HFFc6 (cell line): ENCODE measurements at places on chromosomes 3 and 15.

GRCh38 chr15:45285413-45285812, 33.4 kb downstream of the SLC28A2 start:
- no peak for DNase-seq

- peak; percentile 84 for DNase-seq
These were observed 65.5 kb downstream of the GALK2 start for GRCh38 chr15:49235446-49236124.

DNA sequence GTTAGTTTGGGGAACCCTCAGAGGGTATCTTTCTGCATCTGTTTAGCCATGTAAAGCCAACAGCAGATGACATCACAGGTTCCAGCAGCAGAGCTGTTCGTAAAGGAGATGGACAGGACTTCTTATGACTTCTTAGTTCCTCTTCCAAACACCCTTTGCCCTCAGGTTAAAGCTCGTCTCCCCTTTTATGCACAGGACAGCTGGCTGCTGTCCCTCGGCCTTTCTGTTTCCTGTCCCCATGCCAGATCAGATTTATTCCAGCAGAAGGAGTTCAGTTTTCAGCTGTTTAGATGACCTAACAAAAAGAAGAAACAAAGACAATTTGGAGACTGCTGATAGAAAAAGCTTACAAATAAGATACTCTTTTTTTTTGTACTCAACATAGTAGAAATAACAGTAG, 45.1 kb downstream of the SEC22A start:
- DNase-seq = no peak

DNA sequence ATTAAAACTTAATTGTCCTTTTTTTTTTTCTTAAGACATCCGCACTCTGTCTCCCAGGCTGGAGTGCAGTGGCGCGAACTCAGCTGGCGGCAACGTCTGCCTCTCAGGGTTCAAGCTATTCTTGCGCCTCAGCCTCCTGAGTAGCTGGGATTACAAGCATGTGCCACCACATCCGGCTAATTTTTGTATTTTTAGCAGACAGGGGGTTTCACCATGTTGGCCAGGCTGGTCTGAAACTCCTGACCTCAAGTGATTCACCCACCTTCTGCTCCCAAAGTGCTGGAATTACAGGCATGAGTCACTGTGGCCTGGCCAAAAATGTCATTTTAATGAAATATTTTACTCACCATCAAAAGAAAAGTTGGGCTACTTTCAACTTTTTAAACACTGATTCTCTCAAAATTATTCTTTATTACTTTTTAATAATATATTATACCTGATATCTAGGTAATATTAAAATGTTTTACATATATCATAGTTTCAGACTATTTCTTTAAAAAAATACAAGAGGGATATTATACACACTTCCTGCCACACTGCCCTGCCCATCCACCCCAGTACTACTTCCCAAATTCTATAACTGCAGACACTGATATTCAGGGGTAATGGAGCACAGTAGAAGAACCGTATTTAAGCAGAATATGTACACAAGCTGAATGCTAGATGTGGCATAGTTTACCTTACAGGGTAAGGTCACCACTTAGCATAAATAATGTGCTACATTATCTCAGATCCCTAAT, 723.9 kb upstream of the ZNF385D start:
- no peak for DNase-seq

- DNase-seq = no peak
These were observed 238.5 kb upstream of the ROBO1 start for GRCh38 chr3:80006315-80006714.

DNA sequence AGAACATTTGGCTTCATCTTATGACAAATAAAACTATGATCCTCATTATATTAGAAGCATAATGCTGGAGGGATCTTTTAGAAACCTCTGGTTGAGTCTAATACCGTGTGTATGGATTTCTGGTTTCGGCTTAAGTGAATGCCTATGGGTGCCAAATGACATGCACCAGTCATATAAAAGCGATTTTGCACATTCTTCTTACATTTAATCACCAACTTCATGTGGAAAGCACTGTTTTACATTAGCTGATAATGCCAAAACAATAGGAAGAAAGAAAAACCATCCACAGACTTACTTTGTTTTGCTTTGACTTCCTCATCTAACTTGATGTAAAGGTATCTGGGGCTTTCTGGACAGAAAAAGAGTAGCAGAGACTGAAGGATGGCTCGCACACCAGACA, 20.9 kb downstream of the SLC2A2 start:
- peak; percentile 50 for DNase-seq

- DNase-seq = no peak
These were observed 29.8 kb downstream of the SPICE1 start for GRCh38 chr3:113485161-113485609.

- no peak for DNase-seq
These were observed 346.3 kb upstream of the MDFIC2 start for GRCh38 chr3:70658513-70659310.

GRCh38 chr3:13574798-13575451, 26.0 kb downstream of the FBLN2 start:
- DNase-seq = peak; percentile 23

DNA sequence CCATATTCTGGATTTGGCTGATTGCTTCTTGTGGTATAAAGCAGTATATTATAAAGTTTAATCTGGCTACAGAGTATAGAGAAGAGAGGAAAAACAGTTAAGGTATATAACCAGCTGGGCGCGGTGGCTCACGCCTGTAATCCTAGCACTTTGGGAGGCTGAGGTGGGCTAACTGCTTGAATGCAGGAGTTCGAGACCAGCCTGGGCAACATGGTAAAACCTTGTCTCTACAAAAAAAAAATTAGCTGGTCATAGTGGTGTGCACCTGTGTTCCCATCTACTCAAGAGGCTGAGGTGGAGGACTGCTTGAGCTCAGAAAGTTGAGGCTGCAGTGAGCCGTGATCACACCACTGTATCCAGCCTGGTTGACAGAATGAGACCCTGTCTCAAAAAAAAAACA, 7.3 kb downstream of the SLC12A6 start:
- DNase-seq = no peak

DNA sequence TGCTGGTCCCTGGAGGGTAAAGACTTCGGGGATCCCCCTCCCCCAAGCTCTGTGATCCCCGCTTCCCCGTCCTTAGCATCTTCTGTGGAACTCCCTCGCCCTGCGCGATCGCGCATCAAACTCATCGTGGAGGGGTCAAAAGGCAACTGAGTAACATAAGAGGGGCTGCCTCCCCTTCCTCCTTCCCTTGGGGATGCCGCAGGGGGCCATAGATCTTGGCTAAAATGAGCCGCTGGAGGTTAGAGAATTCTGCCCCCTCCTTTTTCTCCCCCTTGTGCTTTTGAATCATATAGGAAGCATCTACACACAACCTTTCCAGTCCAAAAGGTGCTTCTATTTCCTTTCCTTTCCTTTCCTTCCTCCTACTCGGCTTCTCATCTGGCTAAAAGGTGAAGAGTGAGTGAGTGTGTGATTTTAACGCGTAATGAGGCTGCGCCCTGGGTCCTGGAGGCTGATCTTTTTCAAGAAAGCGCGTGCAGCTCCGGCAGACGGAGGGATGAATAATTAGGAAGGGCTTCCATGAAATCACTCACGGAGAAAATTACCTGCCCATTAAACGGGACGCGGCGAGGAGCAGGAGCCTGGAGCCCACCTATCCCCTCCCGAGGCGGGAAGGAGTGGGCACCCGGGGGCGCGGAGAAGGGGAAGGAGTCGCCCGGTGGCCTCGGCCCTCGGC, 831 bp upstream of the ROBO2 start:
- DNase-seq = no peak

DNA sequence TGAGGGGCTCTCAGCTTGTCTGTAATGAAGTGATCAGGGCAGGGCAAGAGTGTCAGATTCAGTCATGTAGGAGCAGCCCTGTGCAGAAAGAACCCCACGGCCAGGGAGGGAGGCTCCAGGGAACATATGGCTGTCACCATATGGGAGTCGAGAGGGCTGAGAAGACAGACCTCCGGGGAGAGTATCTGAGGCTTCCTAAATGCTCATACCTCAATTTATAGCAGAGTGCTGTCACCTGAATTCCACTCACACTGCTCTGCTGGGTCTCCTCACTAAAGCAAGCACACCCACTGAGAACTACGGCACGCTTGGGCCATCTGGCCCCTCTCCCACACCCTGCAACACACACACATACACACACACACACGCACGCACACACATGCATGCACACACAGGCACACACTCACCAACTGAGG, 92.3 kb upstream of the TJP1 start:
- no peak for DNase-seq

DNA sequence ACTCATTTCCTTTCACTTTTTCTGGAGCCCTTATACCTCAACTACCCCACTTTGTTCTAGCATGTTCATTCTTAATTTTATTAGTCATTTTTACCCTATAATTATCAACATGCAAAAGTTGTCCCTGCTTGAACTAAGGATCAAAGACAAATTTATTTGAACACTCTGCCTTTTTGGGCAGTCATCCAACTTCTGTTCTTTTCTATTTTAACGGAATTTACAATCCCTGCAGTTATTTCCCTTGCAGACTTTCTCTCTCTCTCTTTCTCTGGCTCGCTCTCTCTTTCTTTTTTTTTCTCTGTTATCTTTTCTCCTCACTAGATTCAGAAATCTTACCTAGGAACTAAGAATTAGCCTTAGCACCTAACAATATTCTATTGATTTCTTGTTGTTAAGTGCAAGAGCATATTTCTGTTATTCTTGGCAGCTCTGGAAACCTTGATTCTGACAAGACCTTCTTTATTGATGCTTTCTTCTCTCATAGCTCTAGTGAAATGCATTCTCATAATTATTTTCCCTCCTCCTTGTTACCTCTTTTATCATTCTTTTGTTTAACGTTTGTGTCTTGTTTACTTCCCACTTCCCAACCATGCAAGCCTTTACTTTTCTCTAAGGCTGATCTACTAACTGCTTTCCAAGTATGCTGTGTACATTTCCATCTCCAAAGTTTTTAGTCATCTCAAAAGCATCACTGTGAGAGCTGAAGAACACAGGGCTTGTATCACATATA, 951.6 kb downstream of the DIPK2A start:
- DNase-seq = no peak

GRCh38 chr3:135117977-135118376, 322.9 kb downstream of the EPHB1 start:
- DNase-seq = no peak
